ENCODE measurements at places on chromosomes 2 and 18.

DNA sequence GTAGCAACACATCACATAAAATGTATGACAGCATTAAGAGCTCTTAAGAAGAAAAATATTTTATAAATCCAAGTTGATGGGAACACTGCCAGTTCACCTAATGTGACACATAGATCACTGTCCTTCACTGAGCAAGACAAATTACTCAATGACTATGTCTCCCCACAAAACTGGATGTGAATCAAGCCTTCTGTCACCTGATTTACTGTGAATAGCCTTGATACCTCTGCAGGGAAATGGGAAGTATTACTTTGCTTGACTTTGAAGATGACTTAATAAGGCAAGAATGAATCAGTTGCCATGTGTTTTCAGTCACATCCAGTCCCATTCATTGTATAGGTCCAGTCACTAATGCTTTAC is 94.6 kb downstream of the NYAP2 start:
- no peak for DNase-seq

DNA sequence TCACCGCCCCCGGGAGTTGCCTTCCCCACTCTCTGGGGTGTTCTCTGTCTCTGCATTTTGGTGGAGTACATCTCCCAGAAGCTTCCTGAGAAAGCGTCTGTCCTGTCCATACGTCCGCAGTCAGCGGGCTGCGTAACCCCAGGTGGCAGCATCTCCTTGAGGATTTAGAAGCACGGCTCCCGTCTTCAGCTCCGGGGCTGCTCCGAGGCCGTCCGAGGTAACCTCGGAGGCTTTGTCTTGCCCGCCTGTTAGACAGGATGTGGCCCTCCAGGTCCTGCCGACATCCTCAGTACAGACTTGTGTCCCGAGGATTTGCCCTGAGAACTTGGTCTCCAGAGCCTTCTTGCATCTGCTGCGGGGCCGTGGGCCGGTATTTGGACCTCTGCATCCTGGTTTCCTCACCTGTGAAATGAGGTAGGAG is 58.4 kb downstream of the CTDP1 start:
- DNase-seq = no peak

- no peak for DNase-seq
Observed at GRCh38 chr2:233079473-233079877, 19.3 kb downstream of the INPP5D start.

GRCh38 chr2:84694088-84694622 is 177.9 kb downstream of the DNAH6 start:
- DNase-seq = no peak

GRCh38 chr2:226847511-226847910 is 11.7 kb downstream of the RHBDD1 start:
- DNase-seq = no peak

DNA sequence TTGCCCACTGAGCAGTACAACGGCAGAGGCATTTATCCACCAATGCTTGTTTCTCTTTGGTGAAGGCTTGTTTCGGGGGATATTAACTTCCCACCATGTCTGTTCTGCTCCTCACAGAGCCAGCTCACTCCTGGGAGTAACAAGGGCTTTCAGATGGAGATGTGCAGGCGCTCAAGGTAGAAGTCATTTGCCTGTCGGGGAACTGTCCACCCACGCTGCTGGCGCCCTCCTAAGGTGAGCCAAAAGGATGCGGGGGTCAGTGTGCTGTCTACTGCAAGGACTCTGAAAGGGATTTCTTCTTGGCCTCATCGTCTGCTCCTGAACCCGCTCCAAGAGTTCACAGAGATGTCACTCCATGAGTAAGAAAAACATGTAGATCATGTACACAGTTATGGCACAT is 57.0 kb upstream of the CYRIA start:
- DNase-seq = no peak

DNA sequence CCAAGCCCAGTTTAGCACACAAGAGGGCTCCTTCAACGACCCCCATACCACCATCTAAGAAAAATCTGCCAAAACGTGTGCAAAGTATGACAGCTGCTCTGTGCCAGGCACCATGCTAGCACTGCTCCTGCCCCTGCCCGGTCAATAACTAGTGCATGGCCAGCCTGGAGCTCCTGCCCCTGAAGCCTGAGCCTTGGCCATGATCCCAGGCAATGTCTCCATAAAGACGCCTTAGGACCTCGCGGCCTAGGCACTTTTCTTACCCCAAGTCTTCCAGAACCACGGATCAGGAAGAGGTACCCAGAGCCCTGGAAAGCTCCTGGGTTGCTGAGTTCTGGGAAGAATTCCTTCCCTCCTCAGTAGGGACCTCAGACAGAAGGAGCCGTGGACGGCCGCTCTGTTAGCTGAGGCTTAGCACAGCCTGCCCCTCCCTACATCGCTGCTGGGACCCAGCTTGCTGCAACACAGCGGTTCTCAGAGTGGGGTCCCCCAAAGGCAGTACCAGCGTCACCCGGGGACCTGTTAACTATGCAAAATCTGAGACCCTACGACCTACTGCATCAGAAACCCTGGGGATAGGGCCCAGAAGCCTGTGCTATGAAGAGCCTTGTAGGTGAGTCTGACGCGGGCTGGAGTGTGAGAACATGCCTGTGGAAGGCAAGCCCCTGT is 117.8 kb upstream of the TWIST2 start:
- DNase-seq = no peak

DNA sequence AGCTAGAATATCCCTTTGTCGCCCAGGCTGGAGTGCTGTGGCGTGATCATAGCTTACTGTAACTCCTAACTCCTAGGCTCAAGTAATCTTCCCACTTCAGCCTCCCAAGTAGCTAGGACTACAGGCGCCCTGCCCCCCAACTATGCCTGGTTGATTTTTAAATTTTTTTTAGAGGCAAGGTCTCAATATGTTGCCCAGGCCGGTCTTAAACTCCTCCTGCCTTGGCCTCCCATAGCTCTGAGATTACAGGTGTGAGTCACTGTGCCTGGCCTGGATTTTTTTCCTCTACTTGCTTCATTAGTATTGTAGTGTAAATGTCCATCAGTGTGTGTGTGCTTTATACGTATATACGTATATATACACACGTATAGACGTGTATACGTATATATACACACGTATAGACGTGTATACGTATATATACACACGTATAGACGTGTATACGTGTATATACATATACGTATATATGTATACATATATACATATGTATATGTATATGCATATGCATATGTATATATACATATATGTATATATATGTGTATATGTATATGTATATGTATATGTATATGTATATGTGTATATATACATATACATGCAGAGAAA is 124.4 kb downstream of the DIS3L2 start:
- DNase-seq = no peak

- DNase-seq = no peak
Observed at GRCh38 chr18:23306822-23307221, 146.3 kb upstream of the RIOK3 start.

DNA sequence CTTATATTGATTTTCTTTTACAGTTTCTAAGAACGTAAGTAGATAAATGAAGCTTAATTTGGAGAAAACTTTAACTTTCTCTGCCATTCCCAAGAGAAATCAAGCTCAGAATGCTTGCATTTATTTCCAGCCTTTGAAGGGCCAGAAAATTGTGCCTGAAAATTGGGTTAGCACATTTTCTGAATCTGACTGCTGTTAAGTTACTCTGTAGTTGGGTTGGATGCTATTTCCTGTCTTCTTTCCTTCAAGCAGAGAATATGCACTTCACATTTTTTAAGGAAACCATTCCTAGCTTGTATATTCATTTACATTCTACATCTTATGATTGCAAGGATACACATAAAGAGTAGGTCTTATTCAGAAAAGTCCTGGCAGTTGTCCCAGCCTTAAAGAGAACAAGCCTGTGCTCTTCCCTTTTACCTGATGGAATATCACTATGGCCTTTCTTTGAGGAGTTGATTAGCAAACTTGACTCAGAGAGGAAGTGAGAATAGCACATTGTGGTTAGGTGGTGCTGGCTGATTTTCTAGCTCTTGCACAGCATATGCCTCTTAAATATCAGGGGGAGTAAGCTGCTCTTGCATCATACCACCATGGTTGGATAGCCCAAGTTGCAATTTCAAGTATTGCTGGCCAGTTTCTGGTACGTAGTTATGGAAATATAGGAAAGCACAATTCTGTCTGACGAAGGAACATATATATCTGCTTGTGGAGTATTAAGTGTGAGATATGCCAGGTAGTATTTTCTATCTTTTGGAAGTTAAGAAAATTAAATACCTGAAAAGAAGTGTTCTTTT is 133.7 kb downstream of the COMMD1 start:
- no peak for DNase-seq

GRCh38 chr18:40159141-40160017 is 1795.7 kb upstream of the PIK3C3 start:
- no peak for DNase-seq

- DNase-seq = no peak
Observed at GRCh38 chr2:98744595-98744994, 13.7 kb upstream of the MGAT4A start.

- no peak for DNase-seq
Observed at GRCh38 chr2:231168460-231169139, 29.8 kb upstream of the ARMC9 start.

DNA sequence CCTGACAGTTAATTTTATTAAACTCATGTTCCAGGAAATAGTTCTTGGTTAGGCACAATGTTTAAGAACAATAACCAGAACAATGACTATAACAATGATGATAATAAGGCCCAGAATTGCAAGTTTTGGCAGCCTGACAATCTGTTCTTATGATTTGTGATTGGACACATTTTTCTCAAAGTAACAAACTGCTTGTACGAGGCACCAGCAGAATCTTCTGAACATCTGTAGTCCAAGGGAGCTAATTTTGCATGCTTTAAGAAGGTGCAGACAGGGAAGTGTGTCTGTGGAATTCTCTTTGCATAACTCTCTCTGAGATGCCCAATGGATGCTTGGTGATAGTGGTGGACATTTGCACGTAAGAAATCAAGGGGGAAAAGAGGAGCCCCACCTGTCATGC is 709.3 kb downstream of the SLC4A3 start:
- DNase-seq = no peak

DNA sequence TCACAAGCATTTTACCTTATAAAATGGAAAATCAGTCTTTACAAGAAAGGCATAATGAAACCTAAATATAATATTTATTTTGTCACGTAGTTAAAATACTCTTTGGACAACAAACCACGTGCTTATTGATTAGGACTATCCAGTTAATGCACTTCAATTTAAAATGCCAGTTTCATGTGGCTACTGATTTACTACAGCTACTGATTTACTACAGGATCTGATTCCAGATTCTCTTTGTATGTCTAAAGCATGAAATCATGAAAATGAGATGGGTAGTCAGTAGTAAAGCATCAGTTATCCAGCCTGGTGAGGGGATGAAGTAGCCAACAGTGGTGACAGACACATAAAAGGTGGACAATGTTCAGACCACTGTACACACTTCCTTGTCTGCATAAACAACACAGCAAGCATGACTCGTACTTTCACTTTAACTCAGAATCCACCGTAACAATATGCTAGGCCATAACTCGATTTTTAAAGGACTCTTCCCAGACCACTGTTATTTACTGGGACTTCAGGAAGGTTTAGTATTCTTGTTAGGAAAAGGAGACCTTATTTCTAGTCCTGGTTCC is 24.9 kb downstream of the ACAA2 start:
- DNase-seq = no peak

DNA sequence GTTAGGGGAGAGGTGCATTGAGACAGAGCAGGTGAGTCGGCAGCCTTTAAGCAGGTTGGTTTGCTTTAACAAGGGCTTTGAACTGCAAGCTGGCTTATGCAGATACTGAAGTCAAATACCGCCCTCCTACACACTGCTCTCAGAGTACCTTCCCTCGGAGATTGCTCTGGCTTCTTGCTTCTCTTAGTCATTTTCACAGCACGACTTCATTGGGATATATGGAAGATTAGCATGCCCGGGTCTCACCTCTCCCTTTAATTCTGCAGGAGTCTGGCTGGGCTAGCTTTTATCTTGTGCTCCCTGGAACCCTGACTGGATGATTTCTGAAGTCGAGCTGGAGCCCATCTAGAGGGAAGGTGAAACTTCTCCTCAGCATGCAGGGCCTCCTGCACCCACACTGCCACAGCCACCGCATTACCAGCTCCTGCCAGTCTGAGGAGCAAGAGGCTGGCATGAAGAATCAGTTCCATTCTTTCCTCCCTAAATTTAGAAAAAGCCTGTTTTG is 395.5 kb upstream of the HNRNPA3 start:
- DNase-seq = no peak

- DNase-seq = no peak
Observed at GRCh38 chr2:56960581-56960980, 776.8 kb downstream of the CCDC85A start.

DNA sequence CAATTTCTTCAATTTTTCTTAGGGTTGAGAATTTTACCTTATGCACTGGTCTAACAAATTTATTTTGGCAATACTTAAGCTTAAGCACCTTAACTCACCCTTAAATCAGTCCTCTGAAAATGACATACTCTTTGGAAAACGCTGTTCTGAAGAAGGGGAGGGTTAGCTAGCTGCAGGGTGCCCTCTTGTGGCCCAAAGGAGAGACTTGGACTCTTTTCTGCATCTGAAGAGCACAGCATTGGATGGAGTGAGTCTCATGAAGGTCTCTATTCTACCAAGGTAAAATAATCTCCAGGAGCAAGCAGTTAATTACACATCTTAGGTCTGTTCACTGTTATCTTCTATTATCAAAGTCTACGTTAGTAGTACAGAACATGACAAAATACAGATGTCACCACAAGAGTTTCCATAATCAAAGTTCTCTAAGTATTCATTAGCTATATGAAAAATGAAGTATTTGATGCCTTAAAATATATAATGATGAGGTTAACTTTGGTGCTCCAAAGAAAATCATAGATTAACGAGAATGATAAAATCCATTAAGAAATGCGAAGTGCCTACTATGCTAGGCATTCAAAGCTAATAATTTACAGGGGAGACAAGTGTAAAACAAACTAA is 24.4 kb downstream of the PUM2 start:
- DNase-seq = no peak

DNA sequence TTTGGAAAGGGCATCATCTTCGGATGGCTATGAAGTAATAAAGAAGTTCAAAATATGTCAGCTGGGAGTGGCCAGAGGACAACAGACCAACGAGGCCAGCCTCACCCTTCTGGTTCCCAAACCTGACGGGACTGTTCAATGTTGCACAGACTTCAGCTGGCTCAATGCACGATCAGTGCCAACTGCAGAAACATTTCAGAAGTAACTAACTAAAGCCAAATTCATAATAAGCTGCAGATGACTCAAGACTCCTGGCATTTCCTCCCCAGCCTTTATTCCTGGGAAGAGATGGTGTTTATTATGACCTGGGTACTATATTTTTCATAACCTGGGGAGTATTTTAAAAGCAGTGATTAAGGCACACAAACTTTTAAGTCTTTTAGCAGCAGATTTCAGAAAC is 3.8 kb upstream of the ATP6V1C2 start:
- DNase-seq = no peak

Measured in tibial nerve (tissue), 4 donors.